CD4-positive, alpha-beta T cell treated with Interleukin-17A for 4 hours (primary cell): ENCODE measurements at places on chromosomes 1 and 21.

DNA sequence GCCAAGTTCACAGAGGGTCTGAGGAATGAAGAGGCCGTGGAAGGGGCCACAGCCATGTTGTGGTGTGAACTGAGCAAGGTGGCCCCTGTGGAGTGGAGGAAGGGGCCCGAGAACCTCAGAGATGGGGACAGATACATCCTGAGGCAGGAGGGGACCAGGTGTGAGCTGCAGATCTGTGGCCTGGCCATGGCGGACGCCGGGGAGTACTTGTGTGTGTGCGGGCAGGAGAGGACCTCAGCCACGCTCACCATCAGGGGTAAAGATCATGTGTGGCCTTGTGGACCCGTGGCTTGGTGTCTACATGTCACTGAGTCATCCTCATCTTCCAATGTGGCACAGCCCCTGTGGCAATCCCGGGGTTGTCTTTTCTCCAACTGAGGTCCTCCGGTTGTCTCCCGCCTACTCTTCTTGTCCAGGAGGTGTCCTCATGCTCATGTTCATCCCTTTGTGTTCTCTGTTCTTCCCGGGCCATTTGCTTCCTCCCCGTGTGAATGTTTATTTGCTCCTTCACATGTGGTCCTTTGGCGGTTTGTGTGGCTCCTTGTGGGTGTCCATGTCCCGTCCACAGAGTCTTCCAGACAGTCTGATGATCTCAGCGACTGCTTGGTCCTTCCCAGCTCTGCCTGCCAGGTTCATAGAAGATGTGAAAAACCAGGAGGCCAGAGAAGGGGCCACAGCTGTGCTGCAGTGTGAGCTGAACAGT lies 84.2 kb downstream of the OBSCN start:
- DNase-seq: no peak

DNA sequence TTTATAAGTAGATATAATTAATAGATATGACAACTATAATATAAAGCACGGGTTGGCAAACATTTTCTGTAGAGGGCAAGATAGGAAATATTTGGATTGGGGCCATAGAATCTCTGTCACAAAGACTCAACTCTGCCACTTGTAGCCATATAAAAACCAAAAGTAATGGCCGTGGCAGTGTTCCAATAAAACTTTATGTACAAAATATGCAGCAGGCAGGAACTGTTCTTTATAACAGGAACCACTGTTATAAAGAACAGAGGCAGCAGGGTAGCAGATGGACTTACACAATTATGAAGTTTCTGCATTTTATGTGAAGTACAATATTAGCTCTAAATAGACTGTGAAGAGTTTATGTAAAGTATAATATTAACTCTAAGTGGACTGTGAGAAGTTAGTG lies 16.9 kb upstream of the QSOX1 start:
- DNase-seq: no peak

DNA sequence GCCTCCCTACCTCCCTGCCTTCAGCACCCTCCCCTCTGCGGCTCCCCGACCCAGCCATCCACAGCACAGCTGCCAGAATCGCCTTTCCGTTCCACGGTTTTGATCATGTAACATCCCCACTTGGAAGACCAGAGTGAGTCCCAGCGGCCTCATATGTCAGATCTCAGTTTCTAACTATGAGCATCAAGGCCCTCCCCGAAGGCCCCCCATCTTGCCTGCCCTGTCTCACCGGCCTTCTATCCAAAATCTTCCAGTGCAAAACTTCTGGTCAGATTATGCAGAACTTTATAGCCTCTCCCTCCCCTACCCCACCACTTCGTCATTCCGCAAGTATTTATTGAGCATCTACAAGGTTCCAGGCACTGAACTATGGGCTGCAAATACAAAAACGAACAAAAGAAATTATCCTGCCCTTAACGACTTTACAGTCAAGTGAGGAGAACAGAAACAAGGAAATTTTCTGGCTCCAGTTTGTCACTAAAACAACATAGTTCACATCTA lies 20.3 kb upstream of the LMX1A start:
- DNase-seq: no peak

DNA sequence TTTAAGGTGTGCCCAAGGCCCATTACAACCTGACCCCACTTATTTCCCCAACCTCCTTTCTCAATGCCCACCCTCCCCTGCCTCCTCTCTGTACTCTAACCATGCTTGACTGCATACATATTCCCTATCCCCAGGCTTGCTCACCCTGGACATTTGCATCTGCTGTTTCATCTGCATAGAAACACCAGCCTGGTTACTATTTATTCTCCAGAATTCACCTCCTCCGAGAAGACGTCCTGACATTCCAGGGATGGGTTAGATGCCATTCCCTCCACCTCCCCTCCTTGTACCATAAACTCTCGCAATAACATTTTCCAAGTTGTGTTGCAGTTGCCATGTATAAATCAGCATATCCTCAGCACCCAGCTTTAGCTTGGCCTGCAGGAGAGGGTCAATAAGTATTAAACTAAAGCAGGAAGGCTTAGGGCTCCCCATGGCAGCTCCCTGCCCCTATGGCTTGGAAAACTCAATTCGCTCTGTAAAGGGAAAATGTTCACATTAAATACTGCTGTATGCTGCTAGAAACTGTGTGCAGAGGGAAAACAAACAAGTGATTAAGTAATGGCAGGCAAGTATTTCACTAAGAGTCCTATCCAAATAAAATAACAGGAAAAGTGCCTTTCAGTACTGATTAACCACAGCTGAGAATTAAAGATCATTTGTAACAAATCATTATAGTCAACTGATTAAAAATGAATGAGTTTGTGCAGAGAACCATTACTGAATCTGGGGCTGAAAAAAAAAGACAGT lies 202.3 kb downstream of the TNR start:
- no peak for DNase-seq

DNA sequence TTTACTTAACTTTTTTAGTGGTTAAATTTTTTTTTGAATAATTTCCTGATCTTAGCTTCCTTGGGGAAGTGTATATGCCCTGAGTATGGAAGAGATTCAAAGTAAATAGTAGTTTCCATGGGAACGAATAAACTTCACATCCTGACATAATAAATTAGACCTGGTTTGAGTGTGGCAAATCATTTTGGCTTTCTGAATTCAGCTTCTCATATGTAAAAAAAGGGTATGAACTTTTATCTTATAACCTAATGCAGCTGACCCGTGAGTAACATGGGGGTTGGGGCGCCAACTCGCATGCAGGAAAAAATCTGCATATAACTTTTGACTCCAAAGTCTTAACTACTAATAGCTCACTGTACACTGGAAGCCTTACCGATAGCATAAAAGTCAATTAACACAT lies 736.8 kb upstream of the NCAM2 start:
- DNase-seq: no peak

- peak; percentile 62 for DNase-seq
These were observed 2.7 kb downstream of the ZBTB7B start for GRCh38 chr1:155005076-155006011.

DNA sequence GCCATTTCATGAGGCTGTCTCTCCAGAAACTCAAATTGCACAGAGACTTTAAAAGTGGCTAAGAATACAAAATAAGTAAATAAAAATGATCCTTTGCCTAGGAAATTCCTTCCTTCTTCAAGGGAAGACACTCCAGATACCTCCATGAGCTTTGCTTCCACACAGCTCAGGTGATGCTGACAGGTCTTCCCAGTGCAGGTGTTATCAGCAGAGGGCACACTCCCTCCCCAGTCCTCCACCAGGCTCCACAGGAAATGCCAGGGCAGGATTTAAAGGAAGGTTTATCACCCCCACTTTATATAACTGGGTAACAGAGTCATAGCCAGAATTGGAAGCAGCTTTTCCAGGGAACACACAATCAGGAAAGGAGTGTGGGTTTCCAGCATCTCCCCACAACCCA lies 5.7 kb downstream of the HSD3B2 start:
- DNase-seq: no peak

DNA sequence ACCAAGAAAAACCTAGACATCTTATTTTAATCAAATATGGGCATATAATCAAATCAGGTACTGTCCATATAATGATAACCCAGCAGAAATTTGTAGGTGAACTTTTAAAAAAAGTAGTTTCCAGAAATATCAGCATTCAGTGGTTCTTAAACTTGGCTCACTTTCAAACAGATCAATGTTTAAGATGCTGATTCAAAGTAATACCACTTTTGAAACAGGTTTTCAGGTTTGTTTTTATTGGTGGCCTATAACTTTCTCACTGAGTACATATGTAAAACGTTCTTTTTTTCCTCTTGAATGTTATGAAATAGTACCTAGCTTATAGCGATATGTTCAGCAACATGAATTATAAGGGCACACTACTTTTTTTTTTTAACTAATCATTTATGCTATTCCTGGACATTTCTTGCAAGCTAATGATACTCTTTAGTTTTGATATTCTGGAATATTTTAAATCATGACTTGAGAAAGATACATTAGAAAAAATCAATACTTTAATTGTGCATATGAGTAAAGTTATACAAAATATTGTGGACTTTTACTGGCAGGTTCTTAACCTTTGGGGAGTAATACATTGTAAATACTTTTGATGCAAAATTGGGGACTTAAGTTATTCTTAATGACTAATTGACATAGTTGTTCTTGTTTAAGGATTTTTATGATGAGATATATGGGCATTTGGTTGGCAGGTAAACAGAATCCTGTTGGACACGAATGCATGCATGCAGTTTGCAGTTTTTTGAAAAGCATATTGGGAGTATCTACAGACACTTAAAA lies 3.0 kb downstream of the NFIA start:
- no peak for DNase-seq

DNA sequence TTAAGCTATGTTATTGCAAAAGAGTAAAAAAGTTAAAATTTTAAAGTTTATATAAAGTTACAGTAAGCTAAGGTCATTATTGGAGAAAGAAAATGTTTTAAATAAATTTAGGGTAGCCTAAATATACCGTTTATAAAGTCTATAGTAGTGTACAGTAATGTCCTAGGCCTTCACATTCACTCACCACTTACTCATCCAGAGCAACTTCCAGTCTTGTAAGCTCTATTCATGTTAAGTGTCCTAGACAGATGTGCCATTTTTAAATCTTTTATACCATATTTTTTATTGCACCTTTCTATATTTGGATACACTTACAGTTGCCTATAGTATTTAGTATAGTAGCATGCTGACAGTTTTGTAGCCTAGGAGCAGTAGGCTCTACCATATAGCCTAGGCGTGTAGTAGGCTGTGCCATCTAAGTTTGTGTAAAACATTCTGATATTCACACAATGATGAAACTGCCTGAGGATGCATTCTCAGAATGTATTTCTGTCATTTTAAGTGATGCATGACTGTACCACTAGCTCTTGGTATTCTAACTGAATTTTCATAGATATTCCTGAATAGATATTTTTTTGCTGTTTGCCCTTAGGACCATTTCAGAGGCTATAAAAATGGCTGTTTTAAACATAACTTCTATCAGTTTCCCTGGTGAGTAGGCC lies 26.8 kb downstream of the PPP2R5A start:
- DNase-seq: no peak

GRCh38 chr1:223665592-223666312 lies at the start of gene CAPN8:
TSS of gene CAPN8 (minus strand) at chr1:223665701. CDS start at chr1:223665646, 55 bp downstream.
- no peak for DNase-seq

DNA sequence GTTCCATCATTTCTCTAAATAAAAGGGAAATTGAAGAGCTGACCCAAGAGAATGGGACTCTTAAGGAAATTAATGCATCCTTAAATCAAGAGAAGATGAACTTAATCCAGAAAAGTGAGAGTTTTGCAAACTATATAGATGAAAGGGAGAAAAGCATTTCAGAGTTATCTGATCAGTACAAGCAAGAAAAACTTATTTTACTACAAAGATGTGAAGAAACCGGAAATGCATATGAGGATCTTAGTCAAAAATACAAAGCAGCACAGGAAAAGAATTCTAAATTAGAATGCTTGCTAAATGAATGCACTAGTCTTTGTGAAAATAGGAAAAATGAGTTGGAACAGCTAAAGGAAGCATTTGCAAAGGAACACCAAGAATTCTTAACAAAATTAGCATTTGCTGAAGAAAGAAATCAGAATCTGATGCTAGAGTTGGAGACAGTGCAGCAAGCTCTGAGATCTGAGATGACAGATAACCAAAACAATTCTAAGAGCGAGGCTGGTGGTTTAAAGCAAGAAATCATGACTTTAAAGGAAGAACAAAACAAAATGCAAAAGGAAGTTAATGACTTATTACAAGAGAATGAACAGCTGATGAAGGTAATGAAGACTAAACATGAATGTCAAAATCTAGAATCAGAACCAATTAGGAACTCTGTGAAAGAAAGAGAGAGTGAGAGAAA lies 38.4 kb downstream of the CENPF start:
- no peak for DNase-seq

DNA sequence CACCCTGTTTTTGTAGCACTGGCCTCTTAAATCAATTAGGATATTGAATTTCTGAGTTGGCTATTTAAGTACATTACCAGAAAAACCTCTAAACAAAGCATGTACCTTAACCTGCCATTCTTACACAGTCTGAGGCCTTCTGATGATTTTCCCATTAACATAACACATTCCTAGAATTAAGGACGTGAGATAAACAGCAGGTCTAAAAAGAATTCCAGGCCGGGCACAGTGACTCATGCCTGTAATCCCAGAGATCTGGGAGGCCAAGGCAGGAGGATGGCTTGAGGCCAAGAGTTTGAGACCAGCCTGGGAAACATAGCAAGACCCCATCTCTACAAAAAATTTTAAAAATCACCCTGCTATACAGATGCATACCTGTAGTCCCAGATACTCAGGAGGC lies 18.0 kb upstream of the LRRC8D start:
- no peak for DNase-seq

- no peak for DNase-seq
These were observed 26.6 kb downstream of the DOP1B start for GRCh38 chr21:36183144-36183795.

DNA sequence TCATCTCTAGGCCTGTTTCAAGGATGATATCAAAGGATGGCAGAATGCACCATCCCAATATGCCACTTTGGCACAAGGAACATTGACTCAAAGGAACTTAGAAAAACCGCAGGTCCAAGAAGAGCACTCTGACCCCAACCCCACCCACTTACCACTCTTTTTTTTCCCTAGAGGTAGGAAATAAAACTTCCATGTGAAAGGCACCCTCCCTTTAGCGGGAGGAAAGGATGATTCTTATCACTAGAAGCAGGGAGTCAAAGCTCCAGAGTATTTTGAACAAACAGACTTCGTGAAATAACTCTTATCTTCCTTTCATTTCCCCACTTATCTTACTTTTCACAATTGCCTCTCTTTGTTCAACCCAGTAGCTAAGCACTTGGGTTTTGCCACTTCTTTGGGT lies 22.2 kb downstream of the PSMG1 start:
- DNase-seq: no peak

- no peak for DNase-seq
These were observed 120.7 kb downstream of the GRIK3 start for GRCh38 chr1:36913484-36914060.

- no peak for DNase-seq
These were observed 65.4 kb downstream of the TP53BP2 start for GRCh38 chr1:223780318-223780717.
